ENCODE measurements at places on chromosomes 6 and 20. TPM values are rescaled to one million over a fixed set of nuclear protein-coding genes. Genes with fewer than 3 reads are reported as not detected.

- DNase-seq = no peak
Observed at GRCh38 chr6:160393891-160394653, 45.9 kb downstream of the SLC22A3 start.

DNA sequence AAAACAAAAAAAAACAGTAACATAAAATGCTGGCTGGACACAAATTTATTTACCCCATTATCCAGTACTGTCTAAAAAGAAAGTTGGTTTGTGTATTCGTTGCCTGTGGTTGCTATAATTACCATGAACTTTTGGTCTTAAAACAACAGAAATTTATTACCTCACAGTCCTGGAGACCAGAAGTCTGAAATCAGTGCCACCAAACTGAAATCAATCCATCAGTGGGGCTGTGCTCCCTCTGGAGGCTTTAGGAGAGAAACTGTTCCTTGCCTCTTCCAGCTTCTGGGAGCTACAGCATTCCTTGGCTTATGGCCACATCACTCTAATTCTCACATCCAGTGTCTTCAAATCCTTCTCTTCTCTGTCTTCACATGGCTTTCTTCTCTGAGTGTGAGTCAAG, 79.4 kb downstream of the SNX5 start:
- no peak for DNase-seq

- DNase-seq = no peak
Observed at GRCh38 chr6:4653141-4653540, 123.1 kb upstream of the CDYL start.

- no peak for DNase-seq
Observed at GRCh38 chr6:149132336-149132735, 185.2 kb upstream of the TAB2 start.

- no peak for DNase-seq
Observed at GRCh38 chr20:35893942-35894341, 60.4 kb downstream of the SCAND1 start.

DNA sequence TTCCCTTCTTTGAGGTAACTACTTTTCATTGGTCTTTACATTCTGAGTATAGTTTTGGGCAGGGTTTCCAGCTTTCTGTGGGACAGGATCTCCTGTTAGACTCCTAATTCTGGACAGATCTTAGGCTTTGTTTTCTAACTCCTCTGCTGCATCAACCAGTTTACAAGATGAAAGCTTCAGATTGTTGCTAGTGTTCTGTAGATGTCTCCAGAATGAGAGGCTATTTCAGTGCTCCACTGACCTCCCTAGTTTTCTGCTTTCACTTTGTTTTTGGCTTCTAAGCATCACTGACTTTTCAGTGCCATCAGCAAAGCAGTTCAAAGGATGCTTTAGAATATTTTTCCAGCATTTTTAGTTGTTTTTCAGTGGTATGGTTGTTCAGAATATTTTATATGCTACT, 101.4 kb downstream of the LIN28B start:
- DNase-seq = no peak

DNA sequence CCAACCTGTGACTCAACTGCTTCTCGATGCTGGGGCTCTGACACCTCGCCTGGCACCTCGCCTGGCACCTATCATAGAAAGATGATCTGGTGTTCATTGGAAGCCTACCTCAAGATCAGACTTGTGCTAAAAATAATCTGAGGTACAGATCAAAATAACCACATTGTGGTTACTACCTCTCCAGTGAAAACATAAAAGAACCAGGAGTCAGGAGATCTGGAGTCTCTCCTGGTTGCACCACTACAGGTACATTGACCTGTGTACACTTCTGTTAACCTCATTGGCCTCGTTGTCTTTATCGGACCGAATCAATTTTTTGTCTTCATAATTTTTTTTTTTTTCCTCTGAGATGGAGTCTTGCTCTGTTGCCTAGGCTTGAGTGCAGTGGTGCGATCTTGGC, 695.9 kb downstream of the HDGFL1 start:
- DNase-seq = no peak

GRCh38 chr6:126388104-126388598, 48.2 kb downstream of the CENPW start:
- no peak for DNase-seq

GRCh38 chr6:27295301-27296079, 16.6 kb downstream of the POM121L2 start:
- DNase-seq = no peak

DNA sequence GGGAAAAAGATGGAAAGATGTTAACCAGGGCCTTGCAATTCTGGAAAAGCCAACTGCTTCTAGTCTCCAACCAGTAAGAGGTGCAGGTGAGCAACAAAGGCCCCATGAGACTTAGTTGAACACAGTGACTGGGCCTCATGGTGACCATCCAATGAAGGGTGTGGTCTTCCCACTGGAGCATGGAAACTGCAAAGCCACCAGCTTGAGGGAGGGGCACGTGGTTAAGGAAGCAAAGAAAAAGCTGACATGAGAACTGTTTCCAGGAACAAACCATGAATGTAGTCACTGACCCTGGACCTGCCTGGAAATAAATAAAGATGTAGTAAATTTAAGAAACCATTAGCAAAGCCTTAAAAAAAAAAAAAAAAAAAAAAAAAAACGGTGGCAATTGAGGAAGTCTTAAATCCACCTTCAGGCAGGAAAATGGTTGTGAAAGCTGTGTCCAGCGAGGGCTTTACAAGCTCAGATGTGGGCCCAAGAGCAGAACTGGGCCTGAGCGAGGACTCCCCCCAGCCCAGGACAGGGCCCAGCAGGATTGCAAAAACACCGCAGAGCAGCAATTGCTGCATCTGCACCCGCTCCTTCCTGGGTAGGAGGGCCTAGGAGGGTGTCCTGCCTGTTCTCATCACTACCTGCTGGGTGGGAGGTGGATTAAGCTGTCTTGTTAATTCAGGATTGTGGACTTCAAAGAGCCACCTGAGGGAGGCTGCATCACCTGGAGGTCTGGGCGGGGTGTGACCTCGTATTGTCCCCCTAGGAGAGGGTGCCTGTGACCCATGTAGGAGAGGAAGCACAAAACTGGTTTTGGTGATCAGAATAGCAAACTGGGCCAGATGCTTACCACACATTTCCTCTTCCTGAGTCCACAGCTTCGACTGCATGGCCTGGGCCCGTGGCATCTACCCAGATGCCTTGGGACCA, 10.3 kb downstream of the GFRA4 start:
- no peak for DNase-seq

GRCh38 chr6:40791004-40791403, 203.8 kb upstream of the LRFN2 start:
- DNase-seq = no peak

- DNase-seq = no peak
Observed at GRCh38 chr6:8277769-8278168, 157.6 kb downstream of the SLC35B3 start.

DNA sequence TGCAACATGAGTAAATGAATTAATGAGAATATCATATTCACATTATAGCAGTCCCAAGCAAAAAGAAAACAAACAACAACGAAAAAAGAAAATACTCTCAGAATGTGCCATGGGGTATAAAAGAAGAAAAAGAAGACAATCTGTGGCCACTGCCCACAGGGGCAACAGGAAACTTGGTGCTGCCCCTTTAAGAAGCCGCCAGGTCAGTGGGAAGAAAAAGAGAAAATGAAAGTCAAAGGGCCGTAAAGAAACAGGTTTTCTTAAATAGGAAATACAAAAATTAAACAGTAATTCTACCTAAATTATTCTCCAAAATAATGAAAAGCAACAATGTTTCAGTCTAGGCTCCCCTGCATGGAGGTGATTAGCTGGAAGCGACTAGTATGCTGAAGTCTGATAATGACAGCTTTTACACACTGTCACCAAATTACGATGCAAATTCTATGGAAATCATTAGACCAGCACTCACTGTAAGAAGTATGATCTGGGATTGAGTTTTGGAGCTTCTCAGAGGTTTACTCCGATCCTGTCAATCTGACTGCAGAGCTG, 23.6 kb downstream of the GMDS start:
- no peak for DNase-seq

DNA sequence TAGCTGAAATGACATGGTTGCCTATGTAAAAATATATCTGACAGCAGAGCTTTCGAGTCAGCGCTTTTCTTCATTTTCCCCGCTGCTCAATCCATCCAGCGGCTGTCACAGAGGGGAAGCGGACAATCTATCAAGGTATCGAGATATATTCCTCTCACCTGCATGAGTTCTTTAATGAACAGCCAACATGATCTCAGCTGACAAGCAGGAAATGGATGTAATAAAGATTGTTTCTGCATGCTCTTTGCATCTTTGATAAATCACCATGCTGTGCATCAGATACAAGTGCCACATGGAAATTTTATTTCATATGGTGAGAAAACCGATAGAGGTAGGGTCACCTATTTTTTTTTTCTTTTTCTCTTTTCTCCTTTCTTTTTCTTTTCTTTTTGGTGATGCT, 602.3 kb upstream of the MMS22L start:
- no peak for DNase-seq

DNA sequence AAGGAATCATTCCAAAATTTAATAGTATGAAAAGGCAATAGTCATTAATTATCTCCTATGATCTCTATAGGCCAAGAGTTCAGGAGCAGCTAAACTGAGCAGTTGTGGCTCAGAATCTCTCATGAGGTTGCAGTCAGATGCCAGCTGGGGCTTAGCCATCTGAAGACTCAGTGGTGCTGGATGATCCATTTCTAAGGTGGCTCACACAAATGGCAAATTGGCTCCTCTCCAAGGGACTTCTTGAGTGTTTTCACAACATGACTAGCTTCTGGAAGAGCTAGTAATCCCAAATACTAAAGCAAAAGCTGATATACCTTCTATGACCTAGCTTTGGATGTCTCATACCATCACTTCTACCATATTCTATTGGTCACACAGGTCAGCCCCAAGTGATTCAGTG, 104.2 kb downstream of the HAO1 start:
- DNase-seq = no peak

GRCh38 chr6:167735084-167735950, 91.4 kb upstream of the AFDN start:
- no peak for DNase-seq

DNA sequence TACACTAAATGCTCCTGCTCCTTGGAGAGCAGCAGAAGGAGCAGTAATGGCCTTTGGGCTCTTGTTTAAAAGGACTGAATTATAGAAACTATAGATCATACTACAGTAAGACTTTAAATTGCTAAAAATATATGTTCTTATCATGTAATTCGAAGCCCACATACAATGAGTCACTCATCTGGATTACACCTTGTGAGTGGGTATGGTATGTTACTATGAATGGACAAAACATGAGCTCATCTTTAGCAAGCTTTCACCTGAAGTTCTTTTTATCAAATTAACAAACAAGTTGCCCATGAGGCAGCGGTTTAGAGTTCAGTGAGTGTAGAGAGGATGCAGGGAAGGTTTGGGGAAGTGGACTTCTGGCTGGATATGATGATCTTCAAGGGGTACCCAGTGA, 114.4 kb upstream of the CCN2 start:
- no peak for DNase-seq

DNA sequence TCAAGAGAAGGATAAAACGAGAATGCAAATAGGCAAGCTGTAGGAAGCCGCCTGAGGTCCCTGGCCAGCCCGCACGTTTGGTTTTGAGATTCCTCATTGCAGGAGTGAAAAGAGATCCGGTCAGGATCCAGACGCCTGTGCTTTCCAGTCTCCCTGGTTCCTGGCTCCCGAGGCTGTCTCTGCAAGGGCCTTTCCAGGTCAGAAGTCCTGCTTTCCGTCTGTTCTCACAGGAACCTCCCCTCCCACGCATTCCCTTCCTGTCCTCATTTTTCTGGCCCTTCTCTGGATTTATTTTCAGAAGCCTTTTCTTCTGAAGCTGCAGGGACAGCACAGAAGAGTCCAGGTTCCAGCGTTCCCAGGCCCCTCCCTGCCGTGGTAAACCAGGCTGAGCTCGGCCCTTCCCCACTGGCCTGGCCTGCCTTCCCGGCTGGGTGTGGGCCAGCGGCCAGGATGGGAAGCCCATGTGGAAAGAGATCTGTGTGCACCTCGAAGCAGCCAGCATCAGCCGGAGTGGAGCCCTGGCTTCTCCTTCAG, 54.0 kb downstream of the TMEM242 start:
- no peak for DNase-seq

GRCh38 chr6:135250234-135250633, 69.1 kb downstream of the MYB start:
- DNase-seq = no peak

GRCh38 chr6:37020381-37020780, 14.9 kb downstream of the FGD2 start:
- no peak for DNase-seq

DNA sequence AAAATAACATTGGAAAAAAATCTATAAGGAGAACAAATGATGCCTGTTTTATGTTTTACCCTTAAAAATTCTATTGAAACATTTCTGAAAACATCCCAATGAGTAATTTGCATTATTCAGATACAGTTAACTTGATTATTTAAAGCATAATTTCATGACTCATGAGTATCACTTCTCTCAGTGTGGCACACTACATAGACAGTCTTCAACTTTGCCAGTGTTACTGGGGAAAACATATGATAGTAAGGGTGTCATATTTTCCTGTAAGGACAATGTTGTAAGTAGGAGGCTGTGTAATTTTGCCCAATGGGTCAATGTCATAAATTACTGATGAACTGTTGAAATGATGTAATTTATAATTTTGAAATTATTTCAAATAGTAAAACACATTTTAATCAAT, 125.5 kb downstream of the PHACTR1 start:
- DNase-seq = no peak

DNA sequence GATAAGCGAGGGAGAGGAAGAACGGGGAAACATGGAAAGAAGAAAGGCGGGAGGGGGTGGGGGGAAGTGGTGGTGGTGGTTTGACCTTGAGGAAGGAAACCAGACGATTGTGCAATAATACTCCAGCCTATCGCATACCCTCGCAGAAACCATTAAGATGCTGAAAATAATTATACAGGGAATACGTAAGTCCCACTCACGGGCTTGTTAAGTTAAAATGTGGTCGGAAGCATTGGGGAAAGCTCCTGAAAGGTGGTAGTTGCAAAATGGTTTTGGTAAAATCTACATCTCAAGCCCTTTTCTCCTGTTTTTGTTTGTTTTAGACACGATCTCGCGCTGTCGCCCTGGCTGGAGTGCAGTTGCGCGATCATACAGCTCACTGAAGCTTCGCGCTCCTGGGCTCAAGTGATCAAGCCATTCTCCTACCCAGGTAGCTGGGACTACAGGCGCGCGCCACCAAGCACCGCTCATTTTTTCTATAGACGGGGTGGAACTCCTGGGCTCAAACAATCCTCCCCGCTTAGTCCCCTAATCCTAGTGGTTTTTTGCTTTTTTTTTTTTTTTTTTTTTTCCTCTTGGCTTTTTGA, 128.9 kb upstream of the ZNF184 start:
- no peak for DNase-seq

- no peak for DNase-seq
Observed at GRCh38 chr6:71419217-71420094, 130.8 kb downstream of the OGFRL1 start.

LRRC73 gene
- 0.47 TPM for total RNA-seq

PRICKLE4 gene
- not detected for total RNA-seq

XKR7 gene
- total RNA-seq = not detected

GSTA2 gene
- total RNA-seq = not detected

CGA gene
- total RNA-seq = not detected

SLPI gene
- 0.63 TPM for total RNA-seq

SAPCD1 gene
- 9.4 TPM for total RNA-seq

BRD2 gene
- 358 TPM for total RNA-seq

Data from activated T-cell treated with anti-CD3 and anti-CD28 coated beads, Interleukin-2, amount 50 U/mL, for 4 hours (primary cell).